ENCODE measurements at places on chromosomes 7 and 10.

- H3K4me1 ChIP-seq = no peaks in the 10 kb centered on the region
- H3K36me3 ChIP-seq = peaks cover 1% of the 10 kb centered on the region
- H3K27ac ChIP-seq = no peak overlapping the region
- H3K27me3 ChIP-seq = peaks cover 9% of the 10 kb centered on the region
- no peak for DNase-seq
Measured at GRCh38 chr10:1148855-1149605, 92.8 kb downstream of the WDR37 start.

DNA sequence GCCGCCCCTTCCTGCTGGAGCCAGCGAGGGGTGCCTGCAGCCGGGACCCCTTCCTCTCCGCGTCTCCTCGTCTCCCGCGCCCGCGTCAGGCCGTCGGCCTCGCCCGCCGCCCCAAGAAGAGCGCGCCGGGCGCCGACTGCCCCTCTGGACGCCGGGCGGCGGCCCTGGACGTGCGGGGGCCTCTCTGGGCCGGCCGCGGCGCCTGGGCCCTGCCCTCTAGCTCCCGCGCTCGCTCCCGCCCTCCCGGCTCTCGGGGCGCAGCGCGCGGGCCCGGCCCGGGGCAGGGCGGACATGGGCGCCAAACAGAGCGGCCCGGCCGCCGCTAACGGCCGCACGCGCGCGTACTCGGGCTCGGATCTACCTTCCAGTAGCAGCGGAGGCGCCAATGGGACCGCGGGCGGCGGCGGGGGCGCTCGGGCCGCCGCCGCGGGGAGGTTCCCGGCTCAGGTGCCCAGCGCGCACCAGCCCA lies 704 bp downstream of the ZNRF2 start:
- peaks cover 42% of the 10 kb centered on the region for H3K4me1 ChIP-seq
- H3K27me3 ChIP-seq = no peaks in the 10 kb centered on the region
- peak overlapping the region; percentile 92 for H3K27ac ChIP-seq
- peak; percentile 80 for DNase-seq
- H3K4me3 ChIP-seq = peak overlapping the region; percentile 88

DNA sequence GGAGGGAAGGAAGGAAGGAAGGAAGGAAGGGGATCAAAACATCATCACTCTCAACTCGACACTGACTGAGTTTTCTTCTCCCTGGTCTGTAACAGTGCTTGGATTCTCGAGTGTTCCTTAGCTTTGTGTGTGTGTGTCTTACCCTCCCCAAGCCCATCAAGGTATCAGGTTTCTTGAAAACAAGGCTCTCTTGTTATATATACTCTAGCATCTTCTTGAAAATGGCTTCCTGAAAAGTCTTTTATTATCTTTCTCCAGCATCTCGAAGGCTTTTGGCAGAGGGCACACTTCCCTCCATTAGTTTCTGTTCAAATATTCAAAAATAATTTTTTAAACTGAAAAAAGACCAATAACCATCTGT lies 13.4 kb downstream of the SERPINE1 start:
- H3K4me3 ChIP-seq = no peak overlapping the region
- H3K27ac ChIP-seq = peak overlapping the region; percentile 41
- no peak for DNase-seq
- H3K27me3 ChIP-seq = peaks cover 30% of the 10 kb centered on the region

GRCh38 chr7:12729112-12729511 lies 41.7 kb downstream of the ARL4A start:
- peaks cover 15% of the 10 kb centered on the region for H3K4me1 ChIP-seq
- H3K36me3 ChIP-seq = no peaks in the 10 kb centered on the region
- no peak for DNase-seq
- no peak overlapping the region for H3K4me3 ChIP-seq
- no peak overlapping the region for H3K27ac ChIP-seq
- no peaks in the 10 kb centered on the region for H3K27me3 ChIP-seq
